Anterior cingulate cortex (tissue), 58 donors: ENCODE measurements at places on chromosomes 1 and 21.

DNA sequence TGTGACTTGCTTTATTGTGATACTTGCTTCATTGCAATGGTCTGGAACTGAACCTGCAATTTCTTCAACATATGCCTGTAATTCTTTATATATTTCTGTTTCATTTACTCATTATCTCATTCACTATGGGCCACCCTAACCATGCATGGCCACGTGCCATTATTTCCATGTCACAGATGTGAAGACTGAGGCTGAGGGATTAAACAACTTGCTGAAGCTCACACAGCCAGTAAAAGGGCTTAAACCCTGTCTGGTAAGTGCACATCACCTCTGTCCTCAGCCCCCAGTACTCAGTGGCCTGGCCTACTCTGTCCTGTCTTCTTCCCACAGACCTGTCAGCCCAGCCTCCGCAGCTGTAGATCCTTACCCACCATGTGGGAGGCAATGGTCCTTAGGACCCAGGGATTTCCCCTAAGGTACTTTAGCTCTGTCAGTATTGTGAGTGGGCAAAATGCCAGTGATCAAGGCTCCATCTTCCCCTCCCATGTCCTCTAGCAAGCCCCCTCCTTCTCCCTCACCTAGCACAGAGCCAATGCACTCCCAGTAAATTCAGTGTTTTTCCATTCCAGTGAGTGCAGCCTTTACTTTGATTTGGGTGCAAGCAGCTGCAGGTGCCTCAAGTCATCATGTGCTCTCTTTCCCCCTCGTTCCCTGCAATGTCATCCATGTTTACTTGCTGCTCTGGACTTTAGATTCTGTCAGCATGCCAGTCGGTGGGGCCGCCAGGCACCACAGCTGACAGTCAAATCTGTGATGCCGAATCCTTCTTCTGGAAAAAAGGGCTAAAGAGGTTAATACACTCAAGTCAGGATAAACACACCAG lies 228.2 kb upstream of the PROX1 start:
- no peak for DNase-seq

- no peak for DNase-seq
Measured at GRCh38 chr1:238485057-238485911, 594.6 kb upstream of the ZP4 start.

GRCh38 chr1:190084552-190084951 lies 393.1 kb downstream of the BRINP3 start:
- DNase-seq, result no peak

DNA sequence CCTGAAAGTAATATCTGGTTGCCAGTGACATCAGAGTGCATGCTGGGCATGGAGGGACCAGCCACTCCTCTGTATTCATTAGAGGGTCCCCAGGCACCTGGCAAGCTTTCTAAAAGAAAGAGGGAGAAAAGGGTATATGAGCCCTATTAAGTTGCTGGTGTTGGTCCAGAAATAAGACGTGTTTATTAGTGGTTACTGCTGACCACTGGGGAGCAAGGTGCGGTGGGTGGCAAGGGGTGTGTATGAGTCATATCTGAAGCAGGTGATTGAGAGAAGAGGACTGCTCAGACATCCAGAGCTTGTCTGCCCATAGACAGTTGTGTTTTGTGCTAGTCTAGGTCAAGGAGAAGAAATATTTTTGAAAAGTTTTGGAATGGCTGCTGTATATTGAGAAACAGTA lies 298.1 kb downstream of the TM2D1 start:
- no peak for DNase-seq
